ENCODE measurements at places on chromosomes 7 and 10. TPM values are rescaled to one million over a fixed set of nuclear protein-coding genes. Genes with fewer than 3 reads are reported as not detected.

The RHEB gene
- 81.4 TPM for total RNA-seq

The STEAP1B gene
- total RNA-seq = 10.3 TPM

The NFE2L3 gene
- total RNA-seq = 5.4 TPM

The CLIP2 gene
- total RNA-seq = 58.3 TPM
